Adipocyte (in vitro differentiated cells): ENCODE measurements at places on chromosomes 2 and 18.

- DNase-seq = peak; percentile 85
Measured at GRCh38 chr2:19796035-19796695, 105.6 kb downstream of the TTC32 start.

- peak; percentile 92 for DNase-seq
Measured at GRCh38 chr2:191304939-191305875, 60.0 kb downstream of the MYO1B start.

DNA sequence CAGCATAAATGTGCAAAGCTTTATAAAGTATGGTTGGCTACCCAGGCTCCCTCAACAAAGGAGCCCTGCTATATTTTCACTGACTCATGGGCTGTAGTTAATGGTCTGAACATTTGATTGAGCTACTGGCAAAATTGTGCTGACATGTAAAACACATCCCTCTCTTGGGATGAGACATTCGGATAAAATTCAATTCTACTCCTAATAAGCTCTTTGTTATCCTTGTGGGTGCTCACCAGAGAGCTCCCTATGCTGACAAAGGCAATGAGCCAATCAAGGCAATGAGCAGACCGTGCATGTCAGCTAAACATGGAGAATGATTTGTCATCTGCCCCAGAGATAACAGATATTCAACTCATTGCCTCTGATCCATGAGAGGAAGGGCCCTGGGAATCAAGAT lies 27.7 kb downstream of the SERPINB8 start:
- no peak for DNase-seq

DNA sequence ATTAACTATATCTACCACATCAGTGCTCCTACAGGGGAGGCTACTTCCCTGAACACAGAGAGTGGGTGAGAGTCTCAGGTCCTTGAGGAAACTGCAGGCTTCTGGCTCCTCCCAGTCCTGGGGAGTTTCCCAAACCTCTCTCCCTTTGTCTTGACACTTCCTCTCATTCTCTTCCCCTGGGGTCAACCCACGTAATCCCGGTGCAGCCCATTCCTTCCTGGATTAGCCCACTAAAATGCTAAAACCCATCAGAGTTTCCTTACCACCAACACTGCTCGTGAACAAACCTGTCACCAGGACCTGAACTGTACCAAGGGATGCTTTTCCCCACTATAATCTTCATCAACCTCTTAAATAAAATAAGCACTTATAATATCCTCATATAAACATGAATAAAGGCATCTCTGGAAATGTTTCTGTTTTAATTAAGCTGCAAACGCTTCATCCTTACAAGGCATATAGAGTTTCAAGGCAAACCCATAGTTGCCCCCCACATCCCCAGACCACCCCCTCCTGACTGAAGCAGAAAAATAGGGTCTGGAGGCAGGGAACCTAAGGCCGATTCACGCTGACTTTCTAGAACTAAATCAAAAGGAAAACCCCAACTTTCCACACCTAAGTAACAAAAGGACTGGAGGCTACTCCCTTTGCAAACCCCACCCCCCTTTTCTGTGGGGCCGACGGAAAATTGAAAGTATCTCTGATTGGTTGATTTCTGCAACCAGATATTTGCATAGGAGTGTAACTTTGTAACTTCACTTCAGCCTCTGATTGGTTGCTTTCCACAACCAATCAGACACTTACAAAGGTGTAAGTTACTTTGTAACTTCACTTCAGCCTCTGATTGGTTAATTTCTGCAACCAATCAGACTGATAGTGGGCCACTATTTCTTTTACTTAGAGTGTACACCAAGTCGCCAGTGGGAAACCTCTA lies 19.0 kb downstream of the TMSB10 start:
- DNase-seq = no peak

GRCh38 chr2:132383956-132384355 lies 32.6 kb upstream of the GPR39 start:
- DNase-seq = no peak

- DNase-seq = peak; percentile 68
Measured at GRCh38 chr18:34866739-34867138, 156.6 kb downstream of the DTNA start.

GRCh38 chr2:100013892-100014677 lies 128.3 kb downstream of the AFF3 start:
- peak; percentile 97 for DNase-seq

GRCh38 chr18:48161911-48162698 lies 231.6 kb upstream of the SMAD2 start:
- DNase-seq = no peak

- no peak for DNase-seq
Measured at GRCh38 chr2:128809259-128809636, 490.6 kb upstream of the HS6ST1 start.

- DNase-seq = no peak
Measured at GRCh38 chr2:65789923-65790675, 357.7 kb upstream of the SPRED2 start.

GRCh38 chr2:147469471-147469870 lies 375.4 kb upstream of the ACVR2A start:
- no peak for DNase-seq

GRCh38 chr2:218296847-218297246 lies 4.5 kb upstream of the TMBIM1 start:
- DNase-seq = no peak

DNA sequence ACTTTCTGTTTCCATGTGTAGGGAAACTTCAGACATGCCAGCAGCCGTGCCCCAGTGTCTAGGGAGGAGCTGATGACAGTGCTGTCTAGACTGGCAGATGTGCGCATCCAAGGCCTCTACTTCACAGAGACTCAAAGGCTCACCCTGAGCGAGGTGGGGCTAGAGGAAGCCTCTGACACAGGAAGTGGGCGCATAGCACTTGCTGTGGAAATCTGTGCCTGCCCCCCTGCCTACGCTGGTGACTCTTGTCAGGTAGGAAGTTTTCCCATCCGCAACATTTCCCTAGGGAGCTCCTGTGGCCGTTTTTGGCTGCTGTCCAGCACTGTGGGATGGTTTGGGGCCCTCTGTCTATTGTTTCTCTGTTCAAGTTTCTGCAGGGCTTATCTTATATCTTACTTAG lies 143.1 kb upstream of the TTC39C start:
- no peak for DNase-seq

- DNase-seq = peak; percentile 97
Measured at GRCh38 chr18:9643549-9643948, 29.2 kb upstream of the PPP4R1 start.

DNA sequence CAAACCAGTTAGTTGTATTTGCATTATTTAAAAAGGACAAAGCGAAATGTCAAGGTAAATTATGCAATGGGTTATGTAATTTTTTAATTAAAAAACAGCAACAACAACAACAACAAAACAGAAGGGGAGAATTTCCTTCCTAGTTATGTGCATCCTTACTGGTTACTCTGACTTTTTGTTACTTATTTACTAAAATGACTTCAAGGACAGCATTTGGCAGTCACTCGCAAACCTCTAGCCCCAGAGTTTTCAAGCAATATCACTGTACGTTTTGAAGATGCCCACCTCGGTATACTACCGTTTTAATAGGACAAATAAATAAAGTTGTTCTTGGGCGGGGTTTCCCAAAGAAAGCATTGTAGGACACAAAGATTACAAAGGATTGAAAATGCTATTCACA lies 24.7 kb upstream of the MRO start:
- no peak for DNase-seq

- peak; percentile 74 for DNase-seq
Measured at GRCh38 chr2:203688798-203689197, 17.6 kb upstream of the CD28 start.

GRCh38 chr2:12597610-12598009 lies 119.1 kb upstream of the TRIB2 start:
- DNase-seq = no peak

DNA sequence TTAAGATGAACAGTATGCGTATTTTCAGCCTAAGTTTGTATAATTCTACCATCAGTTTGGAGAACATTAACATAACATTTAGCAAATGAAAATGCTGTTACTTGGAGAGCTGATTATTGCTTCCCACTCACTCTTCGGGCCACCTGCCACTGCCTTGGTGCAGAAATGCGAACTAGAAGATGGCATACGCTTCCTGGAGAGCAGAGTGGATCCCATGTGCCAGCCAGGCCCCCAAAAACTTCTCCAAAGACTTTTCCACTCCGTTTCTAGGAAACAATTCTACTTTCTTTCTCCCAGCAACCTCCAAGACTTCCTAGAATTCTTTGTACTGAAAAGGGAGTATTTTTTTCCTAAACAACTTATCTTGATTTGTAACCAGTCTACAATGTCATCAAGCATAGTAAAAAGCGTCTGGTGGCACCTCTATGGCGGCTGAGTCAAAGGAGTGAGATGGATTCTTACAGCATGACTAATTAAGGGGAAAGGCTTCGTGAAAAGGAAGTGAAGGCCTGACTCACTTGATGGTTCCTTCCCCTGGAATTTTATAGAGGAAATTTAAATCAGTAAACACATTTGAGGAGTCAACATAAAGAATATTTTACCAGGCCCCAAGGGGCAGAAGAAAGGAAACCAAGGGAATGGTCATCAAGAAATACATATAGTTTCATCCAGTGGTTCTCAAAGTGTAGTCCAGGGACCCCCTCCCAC lies 36.6 kb downstream of the FEZ2 start:
- peak; percentile 90 for DNase-seq

DNA sequence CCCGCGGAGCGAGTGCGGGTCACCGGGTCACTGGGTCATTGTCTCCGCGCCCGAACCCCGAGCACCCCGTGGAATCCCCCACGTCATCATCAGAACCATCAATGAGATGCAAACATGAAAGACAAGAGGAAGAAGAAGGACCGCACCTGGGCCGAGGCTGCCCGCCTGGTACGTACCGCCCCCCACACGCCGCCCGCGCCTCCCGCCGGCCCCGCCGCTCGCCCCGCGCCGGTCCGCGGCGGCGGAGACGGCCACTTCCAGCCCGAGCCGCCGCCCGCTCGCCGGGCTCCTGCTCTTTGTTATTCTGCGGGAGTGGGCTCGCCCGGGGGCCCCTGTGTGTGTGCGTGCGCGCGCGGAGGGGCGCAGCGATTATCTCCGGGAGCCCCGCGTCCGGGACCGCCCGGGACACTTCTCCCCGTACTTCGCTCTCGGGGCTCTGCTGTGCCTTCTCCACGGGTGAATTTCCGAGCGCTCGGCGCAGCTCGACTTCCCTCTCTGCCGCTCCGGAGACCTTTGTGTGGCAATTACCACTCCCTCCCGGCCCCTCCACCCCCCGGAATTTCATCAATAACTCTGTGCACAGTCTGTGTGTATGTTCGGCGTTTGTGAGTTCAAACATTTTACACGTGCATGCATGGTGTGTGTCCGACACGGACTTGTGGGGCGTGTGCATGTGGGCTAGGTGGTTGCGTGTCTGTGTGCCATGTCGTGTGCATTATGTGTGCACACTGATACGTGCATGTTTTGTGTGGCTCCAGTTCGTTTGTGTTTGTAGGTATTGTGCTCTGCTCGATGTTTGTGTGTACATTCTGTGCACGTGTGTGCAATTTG lies 714 bp downstream of the ASXL3 start:
- DNase-seq = peak; percentile 28

- peak; percentile 91 for DNase-seq
Measured at GRCh38 chr18:60053747-60054304, 154.0 kb downstream of the PMAIP1 start.

- no peak for DNase-seq
Measured at GRCh38 chr2:170201275-170201674, 23.3 kb downstream of the MYO3B start.

DNA sequence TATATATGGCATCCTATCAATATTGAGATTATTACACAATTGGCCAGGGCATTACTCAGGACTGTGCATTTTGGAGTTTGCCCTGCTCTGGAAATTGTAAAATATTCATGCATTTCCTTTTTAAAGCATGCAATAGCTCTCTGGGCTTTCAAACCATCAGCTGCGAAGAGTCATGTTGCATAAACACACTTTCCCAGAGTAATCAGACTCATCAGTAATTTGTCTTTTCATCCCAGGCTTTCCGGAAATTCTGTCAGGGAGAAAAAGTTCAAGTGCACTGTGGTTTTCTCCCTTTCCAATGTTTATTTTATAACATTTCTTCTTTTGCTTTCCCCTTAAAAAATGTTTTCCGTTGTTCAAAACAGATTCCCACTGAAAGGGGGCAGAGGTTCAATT lies 38.9 kb upstream of the FHL2 start:
- peak; percentile 82 for DNase-seq

DNA sequence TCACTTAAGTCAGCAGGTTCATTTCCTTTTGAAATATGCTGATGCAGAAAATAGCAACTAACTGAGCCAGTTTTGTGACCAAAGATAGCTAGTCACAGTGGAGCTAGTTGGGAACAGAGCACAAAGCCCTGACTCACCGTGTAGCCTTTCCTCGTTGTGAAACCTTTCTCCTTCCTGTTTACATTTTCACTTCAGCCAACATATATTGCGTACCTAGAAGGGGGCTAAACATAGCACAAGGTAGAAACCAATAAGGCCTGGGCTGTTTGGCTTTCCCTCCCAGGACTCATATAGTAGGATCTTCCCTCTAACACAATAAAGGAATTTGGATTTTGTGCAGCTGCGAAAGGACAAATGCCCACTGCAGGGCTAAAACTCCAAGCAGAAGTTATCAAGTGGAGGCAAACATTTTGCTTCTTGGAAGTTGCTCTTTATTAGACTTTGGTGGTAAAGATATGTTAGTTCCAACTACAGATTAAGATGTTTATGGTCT lies 24.5 kb upstream of the LPIN2 start:
- peak; percentile 75 for DNase-seq

DNA sequence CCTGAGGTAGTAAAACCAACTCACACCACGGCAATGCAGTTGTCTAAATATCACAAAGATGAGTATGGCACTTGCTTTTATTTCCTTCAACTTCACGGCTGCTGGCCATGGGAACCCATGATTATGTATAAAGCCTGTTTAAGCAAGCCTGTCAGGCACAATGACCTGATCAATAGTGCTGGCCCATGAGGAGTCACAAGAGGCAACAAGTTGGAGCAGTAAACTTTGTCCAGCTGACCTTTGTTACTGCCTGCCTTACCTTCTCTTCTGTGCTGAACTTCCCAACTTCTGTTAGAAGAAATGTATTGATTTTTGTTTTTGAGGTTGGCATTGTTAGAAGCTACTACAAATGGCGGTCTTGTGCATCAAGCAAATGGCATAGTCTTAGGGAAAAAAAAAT lies 151.9 kb downstream of the RAB3GAP1 start:
- DNase-seq = no peak

DNA sequence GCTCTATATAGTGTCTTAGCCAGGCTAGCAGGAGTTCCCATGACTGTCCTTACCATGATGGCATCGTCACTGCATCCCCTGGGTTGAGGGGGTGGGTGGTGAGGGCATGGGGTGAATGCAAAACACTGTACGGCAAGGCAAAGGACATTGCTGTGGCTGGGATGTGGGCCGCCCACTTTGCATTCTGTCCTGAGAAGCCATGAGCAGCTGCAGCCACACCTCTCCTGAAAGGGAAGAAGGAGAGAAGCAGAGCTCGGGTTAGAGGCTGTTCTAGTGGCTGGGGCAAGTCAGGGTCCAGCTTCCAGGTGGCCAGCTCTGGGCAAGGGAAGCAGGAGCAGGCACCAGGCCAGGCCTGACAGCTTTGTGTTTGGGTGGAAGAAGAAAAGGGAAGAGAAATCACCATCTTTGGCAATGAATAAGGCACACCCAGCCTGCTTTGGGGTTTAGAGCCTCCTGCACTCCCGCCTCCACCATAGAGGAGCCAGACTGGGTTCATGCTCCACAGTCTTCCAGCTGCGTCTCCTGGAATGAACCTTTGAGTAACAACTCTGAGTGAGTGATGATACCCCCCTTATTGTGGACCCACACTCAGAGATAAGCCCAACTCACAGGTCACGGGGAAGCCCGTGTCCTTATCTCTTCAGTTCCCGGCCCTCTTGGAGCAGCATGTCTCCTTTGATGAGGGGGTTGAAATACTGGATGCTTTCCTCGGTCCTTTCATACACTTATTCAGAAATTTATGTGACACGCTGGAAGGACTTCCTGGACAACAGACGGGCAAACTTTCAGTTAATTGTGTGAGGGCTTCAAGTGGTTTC lies 63.4 kb downstream of the INPP4A start:
- no peak for DNase-seq

- no peak for DNase-seq
Measured at GRCh38 chr2:236986524-236987330, 99.0 kb upstream of the COPS8 start.
